ENCODE measurements at places on chromosomes 4 and X.

DNA sequence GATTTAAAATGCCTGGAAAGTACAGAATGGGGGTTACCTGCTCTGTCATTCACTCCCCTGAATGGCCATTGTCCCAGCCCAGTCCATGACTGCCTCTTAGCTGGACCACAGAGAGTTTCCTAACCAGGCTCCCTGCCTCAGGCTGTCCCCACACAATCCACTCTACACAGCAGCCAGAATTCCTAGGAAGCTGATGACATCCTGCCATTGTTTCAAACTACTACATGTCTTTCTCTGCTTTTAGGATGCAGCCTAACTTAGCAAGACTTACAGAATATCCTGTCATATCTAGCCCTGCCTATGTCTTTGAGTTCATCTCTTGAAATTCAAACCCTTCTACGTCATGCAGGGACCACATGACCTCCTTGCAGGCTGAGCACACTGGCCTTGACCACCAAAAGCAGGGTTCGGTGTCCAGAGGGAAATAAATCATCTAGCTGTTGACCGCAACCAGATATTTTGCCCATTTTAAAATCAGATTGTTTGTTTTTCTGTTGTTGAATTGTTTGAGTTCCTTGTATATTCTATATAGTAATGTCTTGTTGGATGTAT, 16.1 kb upstream of the CRMP1 start:
- DNase-seq = no peak

- DNase-seq = no peak
These were observed 6.3 kb upstream of the FNIP2 start for GRCh38 chr4:158762553-158762952.

DNA sequence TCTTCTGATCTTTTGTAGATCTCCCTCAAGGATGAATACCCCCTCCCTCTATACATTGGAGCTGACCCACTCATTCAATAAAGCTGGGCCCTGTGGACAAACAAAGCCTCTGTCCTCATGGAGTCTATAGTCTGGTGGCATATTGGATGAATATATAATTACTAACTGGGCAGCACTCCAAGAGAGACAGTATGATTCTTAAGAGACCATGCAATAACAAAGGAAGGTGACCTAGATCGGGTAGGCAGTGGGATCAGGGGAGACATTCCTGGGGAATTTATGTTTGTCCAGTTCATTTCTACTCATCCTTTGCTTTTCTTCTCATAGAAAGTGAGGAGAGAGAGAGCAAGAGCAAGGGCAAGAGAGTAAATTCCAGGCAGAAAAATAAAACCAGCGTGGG, 23.5 kb upstream of the CXCL13 start:
- no peak for DNase-seq

GRCh38 chr4:101064541-101065180, 282.7 kb downstream of the PPP3CA start:
- no peak for DNase-seq

DNA sequence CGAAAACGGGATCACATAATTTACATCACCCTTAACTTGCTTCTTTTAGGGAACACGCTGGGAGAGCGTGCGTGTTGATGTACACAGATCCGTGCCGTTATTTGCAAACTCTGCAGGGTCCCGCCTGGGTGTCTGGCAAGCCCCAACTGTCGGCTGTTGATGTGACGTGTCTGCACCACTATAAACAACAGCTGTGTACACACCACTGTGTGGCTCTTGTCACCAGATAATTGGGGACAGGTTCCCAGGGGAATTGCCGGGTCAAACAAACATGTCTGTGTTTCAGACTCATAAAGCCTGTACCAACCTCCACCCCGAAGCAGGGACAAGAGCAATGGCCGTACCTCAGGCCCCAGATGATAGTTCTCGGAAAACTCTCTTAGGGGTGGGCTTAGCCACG, 105.0 kb upstream of the AFAP1 start:
- no peak for DNase-seq

All from iPS-NIHi11 (cell line).